Calu3 (cell line): ENCODE measurements at places on chromosomes 7 and 10. TPM values are rescaled to one million over a fixed set of nuclear protein-coding genes. Genes with fewer than 3 reads are reported as not detected.

The HGF gene
- not detected in 2 replicates for total RNA-seq

The BTBD16 gene
- total RNA-seq = 0.35 TPM in 1 of 2 replicates, not detected in the other

The TOMM7 gene
- 272 and 290 TPM in 2 replicates for total RNA-seq

The IFIT5 gene
- total RNA-seq = 13.8 and 23.5 TPM in 2 replicates

The FAM237B gene
- total RNA-seq = not detected in 2 replicates

The SPRN gene
- 0.15 TPM in 1 of 2 replicates, not detected in the other for total RNA-seq

The BCAP29 gene
- 16.5 and 17.6 TPM in 2 replicates for total RNA-seq
